NCI-H226 (cell line): ENCODE measurements at places on chromosomes 13 and 19.

- DNase-seq, result no peak
These were observed 245.6 kb downstream of the DACH1 start for GRCh38 chr13:71621174-71622124.

DNA sequence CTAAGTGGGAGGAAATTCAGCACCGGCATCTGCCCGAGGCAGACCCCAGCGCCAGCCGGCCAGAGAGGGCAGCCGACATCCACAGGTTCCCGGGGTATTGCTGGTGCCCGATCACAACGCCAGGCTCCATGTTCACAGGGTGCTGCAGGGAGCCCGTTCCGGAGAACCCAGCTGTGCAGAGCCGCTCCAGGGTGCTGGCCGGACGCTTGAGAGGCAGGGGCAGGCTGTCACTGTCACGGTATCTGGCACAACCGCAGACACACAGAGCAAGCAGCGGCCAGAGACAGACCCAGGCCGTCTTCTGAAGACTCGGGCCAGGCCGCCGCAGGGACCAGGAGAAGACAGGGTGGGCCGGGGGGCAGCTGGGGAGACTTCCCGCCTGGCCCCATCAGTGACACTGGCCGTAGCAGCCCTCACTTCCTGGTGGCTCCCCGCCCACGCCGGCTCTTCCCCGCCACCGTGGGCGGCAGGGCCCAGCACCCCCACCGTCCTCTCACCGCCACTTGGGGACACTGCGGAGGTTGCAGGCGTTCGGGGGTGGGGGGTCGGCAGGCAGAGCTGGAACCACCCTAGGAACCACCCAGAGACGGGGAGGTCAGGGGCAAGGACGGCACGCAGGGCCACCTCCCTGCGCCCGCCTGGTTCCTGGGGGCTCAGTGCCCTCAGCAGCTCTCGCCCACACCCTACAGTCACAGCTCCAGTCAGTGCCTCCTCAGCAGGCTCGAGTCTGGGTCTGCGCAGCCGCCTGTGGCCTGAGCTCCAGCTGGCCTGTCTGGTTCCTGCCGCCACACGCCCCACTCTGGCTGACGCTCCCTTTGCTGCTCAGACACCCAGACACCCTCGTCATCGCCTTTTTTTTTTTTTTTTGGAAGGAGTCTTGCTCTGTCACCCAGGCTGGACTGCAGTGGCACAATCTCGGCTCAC, 3.8 kb downstream of the RNF126 start:
- DNase-seq, result no peak

DNA sequence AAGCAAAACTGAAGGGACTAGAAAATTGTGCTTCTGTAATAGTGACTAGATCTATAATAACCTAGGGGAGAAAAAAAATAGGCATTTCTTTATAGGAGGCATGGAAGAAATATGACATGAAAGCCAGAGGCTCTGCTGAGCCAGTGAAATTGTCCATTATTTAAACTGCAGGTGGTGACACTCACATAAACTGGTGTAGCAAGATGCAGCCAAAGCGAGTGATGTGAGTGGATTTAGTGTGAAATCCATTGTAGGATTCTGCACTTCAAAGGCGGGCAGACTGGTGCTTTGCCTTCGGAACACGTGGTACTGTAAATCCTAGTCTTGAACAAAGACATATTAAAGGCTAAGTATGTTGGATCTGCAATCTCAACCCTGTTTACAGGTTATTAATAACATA, 361.9 kb downstream of the TBC1D4 start:
- no peak for DNase-seq

DNA sequence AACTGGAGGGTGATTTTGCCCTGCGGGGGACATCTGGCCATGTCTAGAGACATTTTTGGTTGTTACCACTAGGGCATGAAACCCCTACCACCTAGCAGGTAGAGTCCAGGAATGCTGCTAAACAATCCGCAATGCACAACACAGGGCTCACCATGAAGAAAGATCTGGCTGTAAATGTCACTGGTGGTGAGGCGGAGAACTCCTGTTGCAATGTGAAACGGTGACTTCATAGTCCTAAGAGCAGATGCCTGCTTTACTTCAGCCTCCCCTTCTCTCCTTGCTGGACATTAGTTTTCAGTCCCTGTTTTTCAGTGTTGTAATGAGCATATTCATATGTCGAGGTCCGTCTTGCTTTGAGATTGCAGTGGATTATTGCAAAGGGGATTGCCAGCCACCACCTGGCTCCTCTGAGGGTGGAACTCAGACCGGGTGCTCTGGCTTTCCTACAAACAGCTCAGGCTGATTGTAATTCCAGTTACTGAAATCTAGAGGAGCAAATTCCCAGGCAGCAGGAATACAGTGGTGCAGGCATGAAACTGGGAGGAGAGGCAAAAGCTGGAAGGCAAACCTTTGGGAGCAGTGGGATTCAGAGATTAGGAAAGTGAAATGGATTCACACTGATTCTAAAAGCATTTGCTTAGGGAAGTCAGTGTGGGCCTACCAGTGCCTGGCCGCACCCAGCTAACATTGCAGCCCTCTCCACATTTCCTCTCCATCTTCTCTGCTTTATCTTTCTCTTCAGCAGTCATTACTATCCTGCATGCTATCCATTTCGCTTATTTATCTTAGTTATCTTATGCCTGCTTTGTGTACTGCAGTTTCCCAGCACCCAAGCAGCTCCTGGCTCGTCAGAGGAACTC, 76.1 kb upstream of the PCDH8 start:
- no peak for DNase-seq

- DNase-seq, result peak; percentile 20
These were observed 82.5 kb downstream of the AKAP11 start for GRCh38 chr13:42354241-42355091.

GRCh38 chr19:17289489-17289888, 7.8 kb downstream of the ANKLE1 start:
- no peak for DNase-seq

DNA sequence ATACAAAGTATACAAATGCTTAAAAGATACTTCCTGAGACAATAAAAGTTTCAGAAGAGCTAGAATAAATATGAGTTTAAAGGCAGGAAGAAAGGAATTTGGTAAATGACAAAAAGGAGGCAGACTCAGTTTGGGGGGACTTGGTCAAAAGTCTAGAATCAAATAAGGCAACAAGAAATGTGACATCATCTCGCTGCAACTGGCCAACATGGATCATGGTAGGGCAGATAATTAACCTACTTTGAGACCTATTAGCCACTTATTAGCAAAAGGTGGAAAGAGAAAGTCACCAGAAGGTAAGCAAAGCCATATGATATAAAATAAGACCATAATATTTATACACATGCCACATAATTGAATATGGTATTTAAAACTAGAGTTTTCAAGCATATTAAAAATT, 5.3 kb downstream of the USP12 start:
- no peak for DNase-seq
